ENCODE measurements at places on chromosomes 13 and 19. TPM values are rescaled to one million over a fixed set of nuclear protein-coding genes. Genes with fewer than 3 reads are reported as not detected.

GRCh38 chr19:33758541-33759013 lies 38.1 kb upstream of the KCTD15 start:
- DNase-seq: no peak
- no peak overlapping the region for H3K4me3 ChIP-seq
- H3K36me3 ChIP-seq: no peaks in the 10 kb centered on the region

DNA sequence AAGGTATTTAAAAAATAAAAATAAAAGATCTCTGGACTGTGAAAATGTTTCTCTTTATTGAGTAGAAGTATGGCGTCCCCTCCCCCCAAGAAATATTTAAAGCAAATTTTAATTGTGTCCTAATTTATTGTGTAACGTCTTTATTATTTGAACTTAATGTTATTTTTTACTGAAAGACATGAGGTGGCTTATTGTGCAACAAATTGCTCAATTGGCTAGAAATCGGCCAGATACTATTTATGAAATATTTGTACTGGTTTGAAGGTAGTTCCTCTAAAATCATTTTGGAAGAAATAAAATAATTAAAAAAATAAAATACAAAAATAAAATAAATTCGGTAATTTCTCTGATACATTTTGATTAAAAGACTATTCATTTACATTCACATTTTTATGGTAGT lies 162.3 kb downstream of the DACH1 start:
- no peaks in the 10 kb centered on the region for H3K4me1 ChIP-seq
- no peaks in the 10 kb centered on the region for H3K36me3 ChIP-seq
- H3K27me3 ChIP-seq: no peaks in the 10 kb centered on the region
- H3K27ac ChIP-seq: no peak overlapping the region

- no peaks in the 10 kb centered on the region for H3K4me1 ChIP-seq
- no peaks in the 10 kb centered on the region for H3K36me3 ChIP-seq
- H3K27ac ChIP-seq: no peak overlapping the region
- H3K4me3 ChIP-seq: no peak overlapping the region
These were observed 8.0 kb upstream of the TMEM160 start for GRCh38 chr19:47056411-47056810.

The AMH gene
- 1.9 TPM for total RNA-seq

The MAMSTR gene
- 50.9 TPM for total RNA-seq

The LRG1 gene
- 0.42 TPM for total RNA-seq

All from psoas muscle (tissue), 8 donors.